Pericardium fibroblast (primary cell): ENCODE measurements at places on chromosomes 11 and 22. TPM values are rescaled to one million over a fixed set of nuclear protein-coding genes. Genes with fewer than 3 reads are reported as not detected.

CCDC88B gene
- total RNA-seq = 0.34 and 2.7 TPM in 2 replicates

TREH gene
- not detected in 2 replicates for total RNA-seq

OR6Q1 gene
- total RNA-seq = not detected in 2 replicates

MAPK8IP1 gene
- total RNA-seq = 8.6 and 10.0 TPM in 2 replicates

FIBIN gene
- 61.7 and 80.4 TPM in 2 replicates for total RNA-seq

ATXN10 gene
- 89.5 and 103 TPM in 2 replicates for total RNA-seq
